CD4-positive, alpha-beta T cell treated with Interleukin-15 for 4 hours (primary cell): ENCODE measurements at places on chromosomes 13 and 19.

DNA sequence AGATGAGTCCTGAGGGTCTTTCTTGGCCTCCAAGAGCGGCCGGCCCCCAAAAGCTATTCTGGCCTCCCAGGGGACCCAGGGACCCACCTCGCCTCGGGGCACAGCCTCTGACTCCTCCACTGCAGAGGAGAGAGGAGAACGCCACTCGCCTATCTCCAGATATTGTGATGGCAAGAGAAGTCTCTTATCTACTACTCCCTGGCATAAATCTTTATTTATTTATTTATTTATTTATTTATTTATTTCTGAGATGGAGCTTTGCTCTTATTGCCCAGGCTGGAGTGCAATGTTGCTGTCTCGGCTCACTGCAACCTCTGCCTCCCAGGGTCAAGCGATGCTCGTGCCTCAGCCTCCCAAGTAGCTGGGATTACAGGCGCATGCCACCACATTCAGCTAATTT, 11.0 kb downstream of the SLC7A9 start:
- DNase-seq: no peak

GRCh38 chr19:2976609-2977000, 759 bp upstream of the TLE6 start:
- DNase-seq: no peak

- no peak for DNase-seq
Measured at GRCh38 chr19:18504886-18505610, 16.8 kb downstream of the ELL start.

- no peak for DNase-seq
Measured at GRCh38 chr19:10854350-10855089, 6.3 kb downstream of the C19orf38 start.

DNA sequence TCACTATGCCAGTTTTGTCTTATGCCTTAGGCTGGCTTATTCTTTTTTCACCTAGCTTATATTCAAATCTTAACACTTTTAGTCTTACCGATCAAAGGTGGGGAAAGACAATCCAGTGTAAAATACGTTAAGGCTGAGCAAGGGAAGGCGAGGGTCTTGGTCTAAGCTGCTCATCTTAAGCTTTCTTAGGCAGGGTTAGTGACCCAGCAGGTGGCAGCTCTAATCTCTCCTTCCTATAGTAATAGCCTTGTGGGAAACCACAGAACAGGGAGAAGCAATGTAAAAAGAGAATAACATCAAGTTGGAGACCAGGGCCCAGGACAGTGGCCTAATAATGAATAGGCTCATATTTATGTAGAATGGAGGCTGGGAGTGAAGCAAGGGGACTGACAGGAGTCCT, 45.9 kb downstream of the COG3 start:
- DNase-seq: no peak

DNA sequence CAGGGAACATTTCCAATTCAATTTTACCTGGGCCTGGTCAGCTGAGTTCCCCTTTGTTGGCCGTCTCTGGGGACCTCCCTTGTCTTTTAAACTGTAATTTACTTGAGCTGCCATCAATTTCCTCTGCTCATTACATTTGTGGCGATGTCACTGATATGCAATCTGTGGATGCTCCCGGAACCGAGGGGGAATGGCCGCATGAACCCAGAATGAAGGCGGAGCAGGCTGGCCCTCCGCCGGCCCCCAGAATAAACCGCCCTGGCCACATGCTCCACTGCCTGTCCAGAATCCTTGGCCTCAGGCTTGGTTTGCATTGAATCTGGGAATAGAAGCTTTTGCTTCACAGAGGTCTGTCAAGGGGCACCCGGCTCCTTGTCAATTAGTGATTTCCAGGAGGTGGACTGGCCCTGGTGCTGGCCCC, 276.8 kb downstream of the TEX29 start:
- DNase-seq: no peak

- DNase-seq: peak; percentile 6
Measured at GRCh38 chr19:51259348-51260245, 8.7 kb downstream of the SIGLECL1 start.

- no peak for DNase-seq
Measured at GRCh38 chr13:39588384-39588783, 14.6 kb downstream of the LHFPL6 start.

DNA sequence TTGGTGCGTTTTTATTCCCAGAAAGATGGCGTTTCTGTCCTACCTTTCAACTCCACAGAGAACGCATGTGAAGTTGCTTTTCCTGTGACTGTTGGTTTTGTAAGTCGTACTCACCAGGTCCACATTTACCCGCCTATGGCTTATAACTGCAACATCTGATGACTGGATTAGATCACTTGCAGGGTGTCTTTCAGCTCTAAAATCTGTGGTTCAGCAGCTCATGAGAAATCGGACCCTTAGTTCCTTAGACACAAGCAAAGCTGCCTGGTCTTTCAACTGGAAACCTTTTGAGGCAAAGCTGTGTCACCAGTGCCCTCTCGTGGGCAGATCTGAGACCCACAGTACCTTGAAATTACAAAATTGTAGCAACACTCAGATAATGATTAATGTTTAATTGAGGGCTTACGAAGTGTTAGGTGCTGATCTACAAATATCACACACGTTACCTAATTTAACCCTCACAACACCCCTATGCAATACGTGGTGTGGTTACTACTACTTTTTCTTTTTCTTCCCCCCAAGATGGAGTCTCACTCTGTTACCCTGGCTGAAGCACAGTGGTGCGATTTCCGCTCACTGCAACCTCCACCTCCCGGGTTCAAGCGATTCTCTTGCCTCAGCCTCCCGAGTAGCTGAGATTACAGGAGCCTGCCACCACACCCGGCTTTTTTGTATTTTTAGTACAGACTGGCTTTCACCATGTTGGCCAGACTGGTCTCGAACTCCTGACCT, 65.4 kb downstream of the RUBCNL start:
- DNase-seq: peak; percentile 77

GRCh38 chr19:5369962-5370367, 29.4 kb upstream of the PTPRS start:
- DNase-seq: peak; percentile 25

GRCh38 chr19:41860419-41861115, 512 bp downstream of the RPS19 start:
- peak; percentile 16 for DNase-seq

GRCh38 chr13:74450525-74450845, 316.3 kb upstream of the KLF12 start:
- DNase-seq: no peak

GRCh38 chr19:9936326-9937000, at the start of gene OLFM2:
TSS of gene OLFM2 (minus strand) at chr19:9936515. CDS start at chr19:9936366, 149 bp downstream.
- no peak for DNase-seq

- DNase-seq: no peak
Measured at GRCh38 chr13:105627270-105627669, 908.2 kb downstream of the EFNB2 start.

DNA sequence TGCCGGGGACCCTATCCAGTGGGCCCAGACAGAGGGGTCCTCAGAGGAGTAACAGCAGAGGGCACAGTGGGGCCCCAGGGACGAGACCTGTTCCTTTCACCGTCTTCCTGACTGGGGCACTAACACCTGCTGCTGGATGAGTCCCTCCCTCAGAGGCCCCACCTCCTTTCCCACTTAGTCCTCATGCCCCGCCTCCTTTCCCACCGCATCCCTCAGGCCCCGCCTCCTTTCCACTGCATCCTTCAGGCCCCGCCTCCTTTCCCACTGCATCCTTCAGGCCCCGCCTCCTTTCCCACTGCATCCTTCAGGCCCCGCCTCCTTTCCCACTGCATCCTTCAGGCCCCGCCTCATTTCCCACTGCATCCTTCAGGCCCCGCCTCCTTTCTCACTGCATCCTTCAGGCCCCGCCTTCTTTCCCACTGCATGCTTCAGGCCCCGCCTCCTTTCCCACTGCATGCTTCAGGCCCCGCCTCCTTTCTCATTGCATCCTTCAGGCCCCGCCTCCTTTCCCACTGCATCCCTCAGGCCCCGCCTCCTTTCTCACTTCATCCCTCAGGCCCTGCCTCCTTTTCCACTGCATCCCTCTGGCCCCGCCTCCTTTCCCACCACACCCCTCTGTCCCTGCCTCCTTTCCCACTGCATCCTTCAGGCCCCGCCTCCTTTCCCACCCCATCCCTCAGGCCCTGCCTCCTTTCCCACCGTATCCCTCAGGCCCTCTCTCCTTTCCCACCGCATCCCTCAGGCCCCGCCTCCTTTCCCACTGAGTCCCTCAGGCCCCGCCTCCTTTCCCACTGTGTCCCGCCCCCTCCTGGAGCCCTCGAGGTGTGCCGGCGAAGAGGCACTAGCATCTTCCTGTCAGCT, 6.7 kb downstream of the SPPL2B start:
- no peak for DNase-seq

- no peak for DNase-seq
Measured at GRCh38 chr19:9132422-9132821, 5.7 kb upstream of the OR7G3 start.

DNA sequence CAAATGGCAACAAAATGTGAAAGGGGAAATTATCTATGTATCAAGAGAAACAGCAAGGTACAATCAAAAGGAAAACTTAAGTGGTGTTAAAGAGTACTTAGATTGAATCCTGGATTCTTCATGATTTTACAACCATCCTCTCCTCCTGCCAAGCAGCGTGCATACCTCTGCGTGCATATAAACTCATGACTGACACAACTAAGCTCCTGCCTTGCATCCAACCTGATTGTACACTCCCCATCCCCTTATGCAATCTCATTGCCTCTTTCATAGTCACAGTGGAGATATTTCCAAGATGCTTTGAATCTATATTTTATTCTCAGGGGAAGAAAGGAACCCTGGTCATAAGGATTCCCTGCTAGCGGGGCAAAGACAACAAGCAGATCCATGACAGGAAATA, 499.9 kb downstream of the KCTD12 start:
- no peak for DNase-seq

DNA sequence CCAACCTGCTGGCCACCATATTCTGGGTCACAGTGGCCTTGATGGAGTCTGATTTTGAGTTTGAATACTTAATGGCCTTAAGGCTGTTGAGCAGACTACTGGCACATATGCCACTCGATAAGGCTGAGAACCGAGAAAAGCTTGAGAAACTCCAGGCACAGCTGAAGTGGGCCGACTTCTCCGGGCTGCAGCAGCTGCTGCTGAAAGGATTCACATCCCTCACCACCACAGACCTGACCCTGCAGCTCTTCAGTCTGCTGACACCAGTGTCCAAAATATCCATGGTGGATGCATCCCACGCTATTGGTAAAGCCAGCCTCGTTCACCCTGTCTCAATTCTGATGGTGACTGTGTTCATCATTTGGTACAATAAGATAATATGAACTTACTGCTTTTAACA, 77.5 kb downstream of the ZAR1L start:
- no peak for DNase-seq

DNA sequence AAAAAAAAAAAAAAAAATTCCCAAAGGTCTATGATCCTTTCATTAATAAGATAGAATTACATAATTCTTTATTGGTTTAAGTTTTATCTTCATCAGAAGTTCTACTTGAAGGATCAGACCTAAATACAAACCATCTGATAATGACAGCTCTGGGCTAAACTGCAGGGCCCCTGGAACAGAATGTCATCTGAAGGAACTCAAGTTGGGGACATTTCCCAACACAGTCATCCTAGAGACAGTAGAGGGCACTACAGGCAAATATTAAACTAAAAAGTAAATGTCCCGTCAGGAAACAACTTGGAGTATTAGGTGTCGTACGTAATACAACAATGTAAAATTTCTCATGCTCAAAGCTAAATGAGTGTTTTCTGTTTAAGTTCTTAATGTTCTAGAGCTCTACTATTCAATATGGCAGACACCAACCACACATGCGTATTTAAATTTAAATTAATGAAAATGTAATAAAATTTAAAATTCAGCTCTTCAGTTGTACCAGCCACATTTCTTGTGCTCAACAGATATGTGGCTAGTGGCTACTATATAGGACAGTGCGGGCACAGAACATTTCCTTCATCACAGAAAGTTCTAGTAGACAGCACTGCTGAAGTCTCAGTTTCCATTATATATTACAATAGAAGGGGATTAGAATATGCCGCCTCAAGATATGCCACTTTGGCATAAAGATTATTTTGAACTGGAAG, 21.8 kb upstream of the NAXD start:
- DNase-seq: peak; percentile 37

DNA sequence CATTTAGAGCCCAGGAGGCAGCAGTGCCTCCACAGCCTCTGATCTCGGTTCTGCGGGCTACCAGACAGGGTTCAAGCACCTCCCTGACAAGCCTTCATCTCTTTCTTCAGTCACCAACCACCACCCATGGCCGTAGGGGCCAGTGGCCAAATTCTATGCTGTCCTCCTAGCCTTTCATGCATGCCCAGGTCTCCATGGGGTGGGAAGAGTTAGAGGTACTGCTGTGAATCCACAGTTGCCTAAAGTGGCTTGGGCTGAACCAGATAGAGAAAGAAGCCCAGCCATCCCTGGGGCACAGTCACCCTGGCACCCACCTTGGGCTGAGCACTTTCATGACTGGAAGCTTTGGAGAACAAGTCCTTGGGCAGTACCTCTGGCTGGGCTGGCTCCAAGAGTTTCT, 97.4 kb downstream of the ZDHHC20 start:
- no peak for DNase-seq

- no peak for DNase-seq
Measured at GRCh38 chr19:46878613-46879375, 18.0 kb downstream of the ARHGAP35 start.

DNA sequence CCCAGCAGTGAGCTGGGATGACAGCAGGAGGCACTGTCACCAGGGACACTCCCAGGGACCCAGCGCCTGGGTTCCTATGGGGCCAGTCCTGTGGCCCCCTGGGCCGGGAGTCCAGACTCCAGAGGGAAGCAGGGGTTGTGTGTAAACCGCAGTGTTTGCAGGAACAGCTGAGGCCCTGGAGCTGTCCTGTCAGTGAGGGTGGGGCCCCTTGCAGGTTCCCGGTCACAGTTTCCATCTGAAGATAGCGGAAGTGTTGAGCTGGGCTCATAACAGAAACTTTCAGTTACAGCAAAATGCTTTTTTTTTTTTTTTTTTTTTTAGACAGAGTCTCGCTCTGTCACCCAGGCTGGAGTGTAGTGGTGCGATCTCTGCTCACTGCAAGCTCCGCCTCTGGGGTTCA, 17.7 kb upstream of the CSNK1G2 start:
- no peak for DNase-seq

DNA sequence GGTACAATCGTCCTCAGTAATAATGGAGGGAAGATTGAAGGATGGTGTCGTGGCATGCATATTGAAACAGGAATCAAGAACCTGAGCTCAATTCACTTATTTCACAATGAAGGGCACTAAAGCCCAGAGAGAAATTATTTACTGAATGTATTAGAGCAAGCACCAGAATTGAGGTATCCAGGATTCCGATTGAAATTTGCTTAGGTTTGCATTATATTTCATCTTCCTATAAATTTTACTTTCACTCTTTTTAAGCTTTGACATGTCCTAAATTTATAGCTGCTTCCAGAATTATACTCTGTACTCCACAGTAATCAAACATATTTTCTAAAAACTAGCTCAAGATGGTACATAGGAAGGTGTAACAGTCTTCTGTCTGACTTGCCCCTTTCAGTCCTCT, 454.9 kb upstream of the HTR2A start:
- no peak for DNase-seq

- no peak for DNase-seq
Measured at GRCh38 chr19:30647891-30648720, 275.9 kb downstream of the ZNF536 start.

GRCh38 chr19:29851769-29852521, 40.2 kb downstream of the CCNE1 start:
- no peak for DNase-seq
